Astrocyte (in vitro differentiated cells and primary cell): ENCODE measurements at places on chromosomes 2 and 18.

- DNase-seq = no peak
Measured at GRCh38 chr2:8691859-8692437, 10.1 kb downstream of the ID2 start.

DNA sequence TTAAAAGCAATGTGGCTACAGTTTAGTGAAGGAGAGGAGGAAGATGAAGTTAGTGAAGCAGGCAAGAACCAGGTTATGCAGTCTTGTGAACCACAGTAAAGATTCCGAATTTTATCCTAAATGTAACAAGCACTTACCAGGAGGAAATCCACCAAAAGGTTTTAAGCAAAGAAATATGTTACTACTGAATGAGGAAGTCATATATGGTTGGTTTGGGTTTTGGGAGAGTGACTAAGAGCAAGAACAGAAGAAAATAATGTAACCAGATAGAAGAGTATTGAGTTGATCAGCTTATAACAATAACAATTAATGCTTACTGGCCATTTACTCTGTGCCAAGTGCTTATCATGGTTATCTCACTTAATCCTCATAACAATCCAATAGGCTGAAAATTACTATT, 1.9 kb downstream of the USP37 start:
- DNase-seq = no peak

- DNase-seq = no peak
Measured at GRCh38 chr2:96110621-96111256, 5.6 kb downstream of the ADRA2B start.

GRCh38 chr2:126059379-126059778, 596.6 kb upstream of the GYPC start:
- no peak for DNase-seq

DNA sequence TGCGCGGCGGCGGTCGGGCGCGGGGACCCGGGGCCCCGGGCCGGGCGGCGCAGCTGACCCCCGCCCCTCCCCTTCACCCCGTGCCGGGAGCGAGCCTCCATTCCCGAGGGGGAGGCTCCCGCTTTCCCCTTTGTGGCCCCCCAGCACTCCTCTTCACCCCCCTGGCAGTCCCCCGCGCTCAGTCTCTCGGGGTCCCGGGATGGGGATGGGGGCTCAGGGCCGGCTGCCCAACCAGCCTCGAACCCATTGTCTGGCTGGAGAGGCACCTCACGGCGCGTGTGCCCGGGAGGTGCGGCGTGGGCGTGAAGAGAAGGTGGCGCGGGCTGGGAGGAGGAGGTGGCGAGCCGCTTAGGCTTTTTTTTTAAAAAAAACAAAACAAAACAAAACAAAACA, 748 bp downstream of the FMNL2 start:
- DNase-seq = no peak

- peak; percentile 95 for DNase-seq
Measured at GRCh38 chr2:32647180-32647651, 19.4 kb downstream of the TTC27 start.

DNA sequence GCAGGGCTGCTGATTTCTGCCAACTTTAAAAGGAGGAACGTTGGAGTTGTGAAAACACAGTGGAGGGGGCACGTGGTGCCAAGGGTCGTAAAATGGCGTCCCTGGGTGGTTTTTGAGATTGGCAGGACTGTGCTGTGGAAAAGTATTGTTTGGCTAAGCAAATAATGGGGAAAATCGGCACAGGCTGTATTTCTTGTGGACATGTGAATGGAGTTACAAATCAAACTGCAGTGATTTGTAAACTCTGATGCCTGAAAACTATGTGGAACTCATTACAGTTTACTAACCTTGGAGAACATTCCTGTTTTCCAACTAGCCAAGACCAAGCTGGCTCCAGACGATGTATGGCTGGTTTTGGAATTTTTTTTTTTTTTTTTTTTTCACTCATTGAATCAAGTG, 68.7 kb downstream of the KCTD1 start:
- DNase-seq = peak; percentile 36

- DNase-seq = peak; percentile 75
Measured at GRCh38 chr2:186590759-186591505, 1.1 kb downstream of the ITGAV start.

GRCh38 chr18:61851940-61852451, 40.8 kb downstream of the RNF152 start:
- DNase-seq = peak; percentile 43

GRCh38 chr2:219557791-219558785, 13.3 kb downstream of the OBSL1 start:
- DNase-seq = no peak

GRCh38 chr2:28629910-28630309, 121.7 kb upstream of the PPP1CB start:
- DNase-seq = no peak

- peak; percentile 94 for DNase-seq
Measured at GRCh38 chr2:43343573-43344304, 117.3 kb upstream of the ZFP36L2 start.

DNA sequence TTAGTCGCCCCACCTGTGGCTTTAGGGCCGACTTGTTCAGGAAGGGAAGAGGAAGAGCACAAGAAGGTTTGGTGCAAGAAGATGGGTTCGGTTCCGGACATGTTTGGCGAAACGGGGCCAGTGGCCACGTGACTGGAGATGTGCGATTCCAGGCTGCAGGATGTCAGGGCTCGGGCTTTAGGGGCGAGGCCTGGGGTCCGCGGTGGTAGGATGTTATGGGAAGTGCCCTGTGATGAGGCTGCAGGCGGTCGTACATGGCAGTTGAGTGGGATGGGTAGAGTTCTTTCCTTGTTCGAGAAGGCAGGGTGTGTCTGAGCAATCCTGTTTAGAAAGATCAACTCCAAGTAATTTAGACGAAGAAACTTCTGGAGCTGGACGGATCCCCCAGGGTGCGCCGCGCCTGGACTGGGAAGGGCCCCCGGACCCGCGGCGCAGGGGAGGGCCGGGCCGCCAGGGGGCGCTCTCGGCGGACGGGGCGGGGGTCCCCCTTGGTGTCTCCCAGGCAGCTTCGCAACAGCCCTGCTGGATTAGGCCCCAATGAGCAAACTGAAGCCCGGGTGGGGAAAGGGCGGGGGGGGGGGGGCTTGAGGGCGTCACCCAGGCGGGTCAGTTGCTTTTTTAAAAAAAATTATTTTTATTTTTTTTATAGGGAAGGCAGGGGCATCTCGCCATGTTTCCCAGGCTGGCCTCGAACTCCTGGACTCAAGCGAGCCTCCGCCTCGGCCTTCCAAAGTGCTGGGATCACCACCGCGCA, 17.2 kb upstream of the SDC1 start:
- no peak for DNase-seq
